ENCODE measurements at places on chromosomes 1 and 21.
A peak's percentile ranks its signal among the peaks of the same experiment; 100 is the strongest.

- no peak for DNase-seq
These were observed 629 bp downstream of the RPS27 start for GRCh38 chr1:153991151-153991630.

DNA sequence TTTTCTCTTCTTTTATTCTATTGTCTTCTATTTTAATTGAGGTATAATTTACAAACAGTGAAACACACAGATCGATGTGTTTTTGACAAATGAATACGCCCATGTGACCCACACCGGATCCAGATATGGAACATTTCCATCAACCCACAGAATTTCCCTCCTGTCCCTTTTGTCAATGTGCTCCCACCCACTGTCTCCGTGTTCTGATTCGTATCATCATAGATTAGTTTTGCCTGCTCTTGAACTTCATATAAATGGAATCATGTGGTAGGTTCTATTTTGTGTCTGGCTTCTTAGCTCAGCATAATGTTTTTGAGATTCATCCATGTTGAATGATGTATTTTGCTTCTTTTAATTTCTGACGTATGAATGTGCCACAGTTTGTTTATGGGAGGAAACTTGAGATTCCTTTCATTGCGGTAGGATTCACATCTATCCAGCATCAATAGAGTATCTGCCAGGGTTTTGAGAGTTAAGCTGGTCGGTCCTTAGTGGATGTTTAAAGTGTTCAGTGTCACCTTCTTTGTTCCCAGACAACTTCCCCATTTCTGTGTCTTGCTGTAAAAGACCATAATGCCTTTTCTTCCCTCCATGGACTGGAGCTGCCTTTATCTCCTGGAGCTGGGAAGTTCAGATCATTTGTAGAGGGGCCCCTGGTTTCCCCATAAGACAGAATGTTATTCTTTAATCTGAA, 14.7 kb downstream of the NAV1 start:
- DNase-seq = no peak

GRCh38 chr1:99069146-99069545, 64.5 kb upstream of the PLPPR5 start:
- no peak for DNase-seq

GRCh38 chr1:114828251-114828650, 26.4 kb upstream of the SYCP1 start:
- DNase-seq = no peak

- DNase-seq = no peak
These were observed 22.6 kb upstream of the PRELP start for GRCh38 chr1:203453016-203453415.

- DNase-seq = no peak
These were observed 76.1 kb downstream of the OLFM3 start for GRCh38 chr1:101920577-101920976.

GRCh38 chr1:157404063-157404501, 148.2 kb downstream of the FCRL5 start:
- DNase-seq = no peak

DNA sequence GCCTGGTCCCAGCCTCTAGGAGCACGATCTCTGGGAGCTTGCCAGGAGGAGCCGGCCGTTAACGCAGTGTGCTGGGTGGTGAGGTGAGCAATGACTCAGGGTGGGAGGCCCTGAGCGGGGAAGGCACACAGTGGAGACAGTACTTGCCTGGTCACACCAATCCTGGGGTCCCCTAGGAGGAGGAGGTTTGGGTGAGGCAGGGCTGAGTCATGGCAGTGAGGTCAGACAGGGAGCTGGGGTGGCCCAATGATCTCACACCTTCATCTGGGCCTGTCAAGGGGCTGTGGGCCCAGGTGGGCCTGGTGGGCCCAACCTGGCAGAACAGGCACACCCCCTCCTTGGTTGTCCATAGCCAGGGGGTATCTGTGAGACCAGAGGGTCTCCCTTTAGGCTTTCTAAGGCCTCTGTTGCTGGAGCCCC, 8.6 kb upstream of the EDN2 start:
- DNase-seq = peak; percentile 22

DNA sequence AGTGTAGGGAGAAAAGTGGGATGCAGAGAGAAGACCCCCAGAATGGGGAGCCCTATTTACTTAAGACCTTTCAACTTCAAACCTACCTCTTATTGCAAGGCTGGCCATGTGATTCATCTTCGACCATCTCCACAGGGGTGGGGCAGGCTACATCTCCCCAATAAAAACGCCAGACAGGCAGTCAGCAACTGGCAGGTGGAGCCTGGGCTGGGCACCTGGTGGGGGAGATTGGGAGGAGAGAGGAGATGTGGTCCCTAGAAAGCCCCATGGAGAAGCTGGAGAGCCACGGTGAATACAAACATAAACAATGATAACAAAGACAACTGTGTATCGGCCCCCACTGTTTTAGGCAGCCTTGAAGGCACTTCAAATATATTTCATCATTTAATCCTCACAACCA, 336.7 kb upstream of the PROX1 start:
- DNase-seq = no peak

Data from stimulated activated CD4-positive, alpha-beta T cell treated with anti-CD3 and anti-CD28 coated beads, TNF-alpha, amount 100 ng/mL, for 48 hours (primary cell).